ENCODE measurements at places on chromosomes 2 and 18. TPM values are rescaled to one million over a fixed set of nuclear protein-coding genes. Genes with fewer than 3 reads are reported as not detected.

- DNase-seq, result no peak
Measured at GRCh38 chr2:53903011-53903410, 43.2 kb upstream of the GPR75 start.

DNA sequence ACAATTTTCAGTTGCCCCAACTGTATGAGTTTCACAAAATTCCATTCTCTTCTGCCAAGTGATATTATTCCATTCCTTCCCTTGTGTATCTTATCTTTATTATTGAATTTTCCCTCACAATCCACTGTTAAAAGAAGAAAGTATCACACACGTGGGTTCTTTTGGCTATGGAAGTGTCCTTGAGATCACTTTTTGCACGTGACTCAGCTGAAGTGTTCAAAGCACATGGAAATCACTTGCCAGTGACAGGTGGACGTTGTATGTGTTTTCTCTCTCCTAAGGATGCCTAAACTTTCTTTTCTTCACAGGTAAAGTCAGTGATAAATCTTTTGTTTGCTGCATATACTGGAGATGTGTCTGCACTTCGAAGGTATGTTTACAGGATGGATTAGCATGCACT, 60.7 kb downstream of the STAT1 start:
- DNase-seq, result no peak

- no peak for DNase-seq
Measured at GRCh38 chr2:85110991-85111560, 22.1 kb upstream of the TCF7L1 start.

The C1QL2 gene
- total RNA-seq, result not detected

The OR6B2 gene
- not detected for total RNA-seq

GRCh38 chr2:160224507-160224906, 24.4 kb upstream of the ITGB6 start:
- DNase-seq, result no peak

GRCh38 chr2:98087447-98088020, 567 bp downstream of the VWA3B start:
- no peak for DNase-seq

- no peak for DNase-seq
Measured at GRCh38 chr2:152529420-152530115, 187.7 kb downstream of the PRPF40A start.

DNA sequence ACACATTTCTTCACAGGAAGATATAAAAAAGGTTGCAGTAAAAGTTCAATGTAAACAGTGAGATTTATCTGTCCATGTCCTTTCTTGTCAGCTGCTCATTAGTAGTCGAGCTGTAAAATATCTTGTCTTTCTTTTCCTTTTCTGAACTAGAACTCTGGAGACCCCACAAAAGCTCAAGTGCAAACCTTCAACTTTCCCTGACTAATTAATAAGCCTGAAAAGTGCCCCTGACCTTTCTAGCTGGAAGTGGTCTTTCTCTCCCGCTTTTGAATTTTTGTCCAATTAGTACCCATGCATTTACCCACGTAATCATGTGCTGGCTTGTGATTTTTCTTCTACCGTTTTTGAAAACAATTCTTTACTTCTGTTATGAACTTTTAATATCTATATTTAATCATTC, 63.6 kb upstream of the EHBP1 start:
- DNase-seq, result no peak

DNA sequence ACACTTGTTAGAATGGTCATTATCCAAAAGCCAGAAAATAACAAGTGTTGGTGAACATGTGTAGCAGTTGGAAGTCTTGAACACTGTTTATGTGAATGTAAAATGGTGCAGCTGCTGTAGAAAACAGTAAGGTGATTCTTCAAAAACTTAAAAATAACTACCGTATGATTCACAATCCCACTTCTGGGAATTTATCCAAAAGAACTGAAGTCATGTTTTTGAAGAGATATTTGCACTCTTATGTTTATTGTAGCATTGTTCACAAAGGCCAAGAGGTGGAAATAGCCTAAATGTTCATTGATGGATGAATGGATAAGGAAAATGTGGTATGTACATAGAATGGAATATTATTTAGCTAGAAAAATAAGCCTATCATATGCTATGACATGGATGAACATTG, 6.3 kb upstream of the SPP2 start:
- no peak for DNase-seq

The EFEMP1 gene
- total RNA-seq, result not detected

The TOGARAM2 gene
- 10.5 TPM for total RNA-seq

The OTX1 gene
- not detected for total RNA-seq

The RNF152 gene
- total RNA-seq, result not detected

The TMEM200C gene
- not detected for total RNA-seq

DNA sequence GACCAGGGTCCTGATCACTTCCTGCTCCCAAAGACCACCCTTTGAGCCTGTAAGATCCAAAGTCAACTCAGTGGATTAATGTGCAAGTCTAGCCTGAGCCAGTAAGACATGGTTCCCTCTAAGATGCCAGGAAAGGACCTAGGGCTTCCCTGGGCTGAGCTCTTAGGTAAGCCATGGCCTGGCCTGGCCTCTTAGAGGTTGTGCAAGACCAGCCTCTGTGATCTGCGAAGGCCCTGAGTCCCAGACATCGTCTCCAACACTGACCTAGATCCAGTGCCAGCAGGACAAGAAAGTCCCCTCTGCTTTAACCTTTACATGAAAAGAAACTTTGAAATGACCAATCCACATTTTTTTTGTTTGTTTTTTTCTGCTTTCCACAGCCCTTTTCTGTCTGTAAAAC, 73.6 kb upstream of the CYP1B1 start:
- no peak for DNase-seq

The COLEC11 gene
- not detected for total RNA-seq

The TUBA3E gene
- not detected for total RNA-seq

The C2orf66 gene
- total RNA-seq, result 0.32 TPM

The CRYGC gene
- not detected for total RNA-seq

- peak; percentile 73 for DNase-seq
Measured at GRCh38 chr2:232838406-232838874, 31.6 kb upstream of the SNORC start.

DNA sequence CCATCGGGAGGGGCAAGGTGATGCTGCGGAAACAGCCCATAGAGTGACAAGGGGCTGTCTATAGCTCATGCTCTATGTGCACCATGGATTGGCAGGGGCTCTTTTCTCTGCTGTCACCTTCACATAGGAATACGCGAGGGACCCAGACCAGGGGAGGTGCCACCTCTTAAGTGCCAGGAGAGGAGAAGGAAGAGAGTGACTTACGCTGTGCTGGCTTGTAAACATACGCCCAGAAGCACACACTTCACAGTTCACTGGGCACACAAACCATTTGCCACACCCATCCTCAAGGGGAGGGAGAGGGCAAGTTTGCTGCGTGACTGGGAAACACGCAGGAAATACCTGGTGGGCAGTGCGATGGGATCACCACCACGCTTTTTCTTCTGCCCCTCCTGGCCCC, 65.1 kb upstream of the GPR45 start:
- no peak for DNase-seq

The C2orf80 gene
- not detected for total RNA-seq

DNA sequence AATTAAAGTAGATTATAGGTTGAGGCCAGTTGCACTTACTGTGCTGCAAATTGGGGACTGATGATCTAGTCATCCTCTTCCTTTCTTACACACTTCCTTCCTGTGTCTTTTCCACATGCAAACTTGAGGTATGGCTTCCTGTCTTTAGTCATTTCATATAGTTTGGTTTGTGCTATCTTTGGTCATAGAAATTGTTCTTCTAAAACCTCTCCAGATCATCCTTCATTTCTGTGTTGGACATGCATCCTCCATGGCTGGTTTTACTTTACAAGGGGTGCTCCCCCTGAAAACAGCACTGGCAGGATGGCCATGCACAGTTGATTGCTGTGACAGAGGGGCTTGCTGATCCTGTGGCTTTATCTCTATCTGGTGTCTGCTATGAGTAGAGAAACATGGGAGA, 36.5 kb downstream of the MGAT5 start:
- DNase-seq, result peak; percentile 46

The ZNF521 gene
- total RNA-seq, result not detected

GRCh38 chr2:234025891-234026401, 24.6 kb upstream of the SPP2 start:
- DNase-seq, result no peak

GRCh38 chr18:74378179-74378682, 62.6 kb downstream of the C18orf63 start:
- DNase-seq, result peak; percentile 69

DNA sequence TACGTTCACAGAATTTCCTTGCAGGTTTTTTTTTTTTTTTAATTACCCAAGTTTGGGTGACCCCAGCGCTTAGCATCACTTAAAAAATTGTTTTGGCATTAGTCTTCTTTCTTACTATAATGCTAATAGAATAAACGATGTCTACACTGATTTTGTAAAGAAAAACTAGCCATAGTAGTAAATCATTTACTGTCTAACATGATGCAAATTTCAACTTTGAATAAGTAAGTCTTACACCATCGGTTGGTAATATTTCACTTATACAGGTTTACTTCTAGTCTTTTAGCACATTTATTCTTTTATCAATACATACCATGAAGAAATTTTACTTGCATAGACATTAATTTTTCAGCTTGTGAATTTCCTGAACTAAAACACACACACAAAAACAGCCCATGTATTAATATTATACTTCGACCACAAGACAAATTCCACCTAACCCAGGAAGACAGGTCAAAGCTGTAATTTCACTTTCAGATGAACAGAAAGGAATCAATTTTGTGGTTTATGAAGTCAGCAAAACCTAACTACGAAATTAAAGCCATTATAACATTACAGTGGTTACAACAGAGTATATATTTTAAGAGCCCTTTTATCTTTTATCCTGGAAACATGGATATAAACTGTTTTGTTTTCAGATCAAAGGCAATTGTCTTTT, 1.9 kb downstream of the YES1 start:
- no peak for DNase-seq

The SPEG gene
- total RNA-seq, result 11.6 TPM

The EVX2 gene
- not detected for total RNA-seq

DNA sequence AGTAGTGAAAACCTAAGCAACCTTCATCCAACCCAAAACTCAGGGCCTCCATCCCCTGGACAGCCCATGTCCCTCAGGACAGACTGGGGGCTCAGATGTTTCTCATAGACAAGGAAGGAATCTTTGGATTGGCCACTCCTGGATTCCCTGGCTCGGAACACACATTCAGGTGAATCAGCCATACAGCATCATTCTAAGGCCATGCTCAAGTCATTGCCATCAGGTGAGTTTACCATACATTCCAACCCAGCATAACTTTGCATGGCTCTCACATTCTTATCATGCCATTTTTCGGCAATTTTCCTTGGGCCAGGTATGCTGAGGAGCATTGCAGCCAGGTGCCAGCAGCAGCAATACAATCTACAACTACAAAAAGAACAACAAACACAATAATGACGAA, 34.6 kb upstream of the SERPINE2 start:
- DNase-seq, result no peak

GRCh38 chr18:6107794-6108193, 212.5 kb upstream of the TMEM200C start:
- no peak for DNase-seq

- DNase-seq, result no peak
Measured at GRCh38 chr2:64879745-64880144, 109.5 kb upstream of the SLC1A4 start.

GRCh38 chr2:43222475-43223309, 3.7 kb downstream of the ZFP36L2 start:
- peak; percentile 40 for DNase-seq

DNA sequence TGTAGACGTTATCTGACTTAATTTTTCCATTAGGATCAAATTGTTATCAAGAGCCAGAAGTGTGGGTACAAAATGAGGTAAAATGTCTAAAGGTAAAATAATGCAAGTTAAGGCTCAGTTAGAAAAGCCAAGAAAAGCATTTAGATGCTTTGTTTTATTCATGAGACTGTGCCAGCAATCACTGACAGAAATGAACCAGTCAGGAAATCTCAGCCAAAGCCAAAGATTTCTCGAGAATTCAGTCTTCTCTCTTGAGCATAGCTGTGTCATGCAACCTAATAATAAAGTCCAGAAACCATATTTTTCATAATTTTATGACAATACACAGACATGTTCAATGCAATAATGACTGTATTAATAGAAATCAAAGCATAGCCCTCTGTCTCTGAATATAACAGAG, 43.5 kb upstream of the ZNF397 start:
- no peak for DNase-seq

The ADGRF3 gene
- 5.8 TPM for total RNA-seq

GRCh38 chr2:27717070-27717795, 53.5 kb downstream of the SLC4A1AP start:
- no peak for DNase-seq

The RTKN gene
- total RNA-seq, result 0.37 TPM

DNA sequence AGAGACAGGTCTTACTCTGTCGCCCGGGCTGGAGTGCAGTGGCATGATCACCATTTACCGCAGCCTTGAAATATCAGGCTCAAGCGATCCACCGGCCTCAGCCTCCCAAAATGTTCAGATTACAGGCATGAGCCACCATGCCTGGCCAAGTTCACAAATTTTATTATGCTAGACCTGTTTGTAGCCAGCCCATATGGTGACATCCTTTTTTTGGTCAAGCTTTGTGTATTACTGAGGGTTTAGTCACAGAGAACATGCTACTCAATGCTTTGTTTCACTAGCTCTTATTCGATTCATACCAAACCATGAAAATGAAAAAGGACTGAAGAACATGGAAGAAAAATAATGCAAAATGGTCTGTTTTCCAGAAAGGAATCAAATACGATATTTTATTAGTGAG, 41.4 kb downstream of the DGKD start:
- no peak for DNase-seq

GRCh38 chr18:22409445-22409844, 8.3 kb downstream of the CTAGE1 start:
- no peak for DNase-seq

The LYPD6 gene
- total RNA-seq, result not detected

- no peak for DNase-seq
Measured at GRCh38 chr2:111701798-111702118, 182.2 kb downstream of the ANAPC1 start.

DNA sequence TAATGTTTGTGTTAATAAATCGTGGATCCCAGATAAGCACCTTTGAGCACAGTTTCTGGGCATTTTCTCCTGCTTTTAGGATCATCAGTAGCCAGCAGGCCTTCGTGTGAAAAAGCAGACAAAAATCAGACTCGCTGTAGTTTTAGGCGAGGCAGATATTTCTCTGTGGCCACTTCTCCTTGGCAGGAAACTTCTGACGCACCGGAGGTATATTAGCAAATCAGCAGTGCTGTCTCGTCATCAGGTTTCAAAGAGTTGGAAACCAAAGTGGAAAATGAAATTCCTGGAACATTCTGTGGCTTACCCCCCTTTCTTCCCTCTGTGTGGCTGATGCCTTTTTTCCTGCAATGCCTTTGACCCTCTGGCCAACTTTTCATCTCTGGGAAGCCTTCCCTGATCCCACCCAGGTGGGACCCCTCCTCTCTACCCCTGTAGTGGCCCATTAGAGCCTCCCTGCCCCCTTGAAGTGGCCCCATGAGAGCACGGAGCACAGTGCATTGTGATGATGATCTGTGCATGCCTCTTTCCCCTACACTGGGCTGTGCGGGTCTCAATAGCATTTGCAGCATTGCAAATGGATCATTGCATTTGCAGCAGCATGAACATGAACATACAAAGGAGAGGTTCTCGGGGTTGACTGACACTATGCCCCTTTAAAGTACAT, 93.3 kb downstream of the RNF144A start:
- no peak for DNase-seq

The SOX11 gene
- not detected for total RNA-seq

The LRATD1 gene
- not detected for total RNA-seq

The PLA2R1 gene
- not detected for total RNA-seq
